ENCODE measurements at places on chromosomes 6 and 20.

DNA sequence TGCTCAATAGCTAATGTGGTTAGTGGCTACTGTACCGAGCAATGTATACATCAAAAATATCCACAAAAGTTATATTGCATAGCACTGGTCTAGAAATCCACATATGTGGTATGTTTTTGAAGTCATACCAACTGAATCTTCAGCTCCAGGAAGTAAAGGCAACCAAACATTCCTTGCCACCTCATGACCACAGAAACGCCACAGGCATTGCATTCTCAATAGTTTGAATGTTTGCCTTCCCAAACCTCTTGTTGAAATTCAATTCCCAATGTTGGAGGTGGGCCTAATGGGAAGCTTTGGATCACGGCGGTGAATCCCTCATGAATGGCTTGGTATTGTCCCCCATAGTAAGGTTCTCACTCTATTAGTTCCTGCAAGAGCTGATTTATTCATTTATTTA is 18.2 kb upstream of the ZNF391 start:
- no peak for DNase-seq

DNA sequence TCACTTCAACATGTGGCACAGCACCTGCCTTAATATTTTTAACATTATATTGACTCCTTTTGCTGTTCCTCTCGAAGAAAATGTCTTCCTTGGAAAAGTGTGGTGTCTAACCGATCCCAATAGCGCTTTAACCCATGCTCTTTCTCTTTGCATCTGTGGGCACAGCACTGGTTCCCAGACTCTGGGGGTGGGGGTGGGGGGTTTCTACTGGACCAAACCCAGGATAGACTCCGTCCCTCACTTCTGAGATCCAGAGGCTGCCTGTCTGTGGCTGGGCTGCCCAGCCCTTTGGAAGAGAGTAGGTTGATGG is 3.9 kb upstream of the ZNF292 start:
- no peak for DNase-seq

DNA sequence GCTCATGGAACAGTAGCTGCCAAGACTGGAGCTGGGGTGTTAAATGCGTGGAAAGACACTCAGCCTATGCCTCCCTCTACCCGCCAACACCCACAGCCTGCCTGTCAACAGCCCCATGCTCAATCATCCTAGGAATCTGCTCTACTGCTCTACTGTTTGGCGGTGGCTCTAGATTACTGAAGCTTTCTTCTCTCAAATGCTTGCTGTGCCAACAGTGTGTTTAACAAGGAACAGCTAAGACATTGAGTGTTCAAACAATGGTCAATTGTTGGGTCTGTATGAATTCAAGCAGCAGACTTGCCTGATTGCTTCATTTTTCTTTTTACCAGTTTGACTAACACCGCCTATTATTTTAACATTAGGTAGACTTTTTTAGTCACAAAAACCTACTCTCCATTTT is 258.6 kb downstream of the SOD2 start:
- no peak for DNase-seq

GRCh38 chr6:170293341-170294231 is 2.7 kb upstream of the DLL1 start:
- no peak for DNase-seq

DNA sequence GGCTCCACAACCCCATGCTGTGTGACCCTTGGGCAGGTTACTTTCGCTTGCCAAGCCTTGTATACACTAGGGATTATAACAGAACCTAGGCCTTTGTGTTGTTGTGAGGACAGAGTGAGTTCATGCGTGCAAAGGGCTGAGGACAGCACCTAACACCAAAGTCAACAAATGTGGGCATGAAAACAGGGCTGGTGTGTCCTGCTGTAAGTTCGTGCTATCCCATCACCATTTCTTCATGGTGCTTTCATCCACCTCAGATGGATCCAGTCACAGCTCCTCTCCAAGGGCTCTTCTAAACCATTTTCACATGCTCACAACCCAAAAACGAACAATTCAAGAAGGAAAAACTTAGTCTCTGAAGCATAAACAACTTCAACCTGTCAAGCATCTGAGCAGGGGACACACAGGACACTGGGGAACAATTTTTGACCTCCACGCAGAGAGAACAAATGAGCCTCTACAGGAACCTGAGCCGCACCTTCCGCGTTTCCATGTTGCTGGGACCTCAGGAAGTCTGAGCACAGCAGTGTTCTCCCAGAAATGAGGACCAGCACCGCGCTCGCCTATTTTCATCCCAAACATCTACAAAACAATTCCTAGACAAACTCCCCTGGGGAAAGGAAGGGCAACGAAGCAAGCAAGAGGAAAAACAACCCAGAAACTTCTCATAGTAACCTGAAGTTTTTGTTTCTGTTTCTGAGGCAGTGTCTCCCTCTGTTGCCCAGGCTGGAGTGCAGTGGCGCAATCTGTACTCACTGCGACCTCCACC is 3.1 kb downstream of the LRP11 start:
- DNase-seq: no peak

DNA sequence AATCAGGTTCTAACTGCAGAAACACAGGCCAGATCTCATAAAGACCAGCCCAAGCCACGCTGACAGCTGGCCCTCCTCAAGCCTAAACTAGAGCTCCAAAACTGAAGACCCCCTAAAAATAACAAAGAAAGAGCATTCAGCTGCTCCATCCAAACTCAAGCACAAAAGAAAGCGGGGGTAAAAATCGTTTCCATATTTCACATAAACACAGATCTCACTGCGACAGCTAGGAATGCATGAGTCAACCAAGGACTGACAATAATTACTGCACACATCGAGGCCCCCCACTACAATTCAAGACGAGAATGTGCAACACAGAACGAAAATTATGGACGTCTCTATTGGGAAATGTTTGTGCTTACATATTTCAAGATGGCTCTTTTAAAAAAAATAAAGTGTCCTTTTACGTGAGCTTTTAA is 31.1 kb downstream of the CNKSR3 start:
- no peak for DNase-seq

DNA sequence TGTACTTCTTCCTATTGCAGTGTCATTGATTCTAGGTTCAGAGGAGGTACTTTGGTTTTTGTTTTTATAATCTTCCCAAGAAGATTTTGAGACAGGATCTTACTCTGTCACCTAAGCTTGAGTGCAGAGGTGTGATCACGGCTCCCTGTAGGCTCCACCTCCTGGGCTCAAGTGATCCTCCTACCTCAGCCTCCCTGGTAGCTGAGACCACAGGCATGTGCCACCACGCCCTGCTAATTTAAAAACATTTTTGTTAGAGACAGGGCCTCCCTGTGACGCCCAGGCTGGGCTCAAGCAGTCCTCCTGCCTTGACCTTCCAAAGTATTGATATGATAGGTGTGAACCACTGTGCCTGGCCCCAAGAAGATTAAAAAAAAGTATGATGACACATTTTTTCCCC is 3.4 kb upstream of the SLC17A5 start:
- no peak for DNase-seq

GRCh38 chr20:57890202-57890800 is 180.5 kb upstream of the PMEPA1 start:
- DNase-seq: no peak

- DNase-seq: no peak
These were observed 731.3 kb upstream of the NRSN1 start for GRCh38 chr6:23394681-23395080.
